ENCODE measurements at places on chromosomes 13 and 19.

DNA sequence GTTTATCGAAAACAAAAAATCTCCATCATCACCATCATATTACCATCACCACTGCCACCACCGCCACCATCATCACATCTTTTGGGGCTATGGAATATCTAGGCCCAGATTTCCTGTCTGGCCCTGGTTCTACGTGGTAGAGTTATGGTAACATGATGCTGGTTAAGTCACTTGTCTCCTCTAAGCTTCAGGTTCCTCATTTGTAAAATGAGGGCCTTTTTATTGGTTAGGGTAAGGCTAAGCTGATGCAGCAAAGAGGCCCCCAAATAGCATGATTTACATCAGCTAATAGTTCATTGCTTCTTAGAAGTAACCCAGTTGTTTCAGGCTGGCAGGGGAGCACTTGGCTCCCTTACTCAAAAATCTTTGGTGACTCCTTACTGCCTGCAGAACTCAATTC is 37.9 kb downstream of the PCDH8 start:
- DNase-seq = no peak

DNA sequence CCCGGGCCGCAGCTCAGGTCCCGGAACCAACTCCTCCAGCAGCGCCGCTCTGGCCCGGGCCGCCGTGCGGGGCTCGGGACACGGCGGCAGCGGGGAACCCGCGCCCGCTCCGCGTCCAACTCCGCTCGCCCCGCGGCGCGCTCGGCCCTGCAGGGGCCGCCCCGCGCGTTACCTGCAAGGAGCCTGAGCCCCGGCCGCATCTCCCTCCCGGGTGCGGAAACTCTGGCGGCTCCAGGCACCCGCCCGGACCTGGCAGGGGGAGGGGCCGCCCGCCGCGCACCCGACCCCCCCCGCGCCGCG is at the start of gene TMTC4:
Gene TMTC4 (minus strand): TSS at position 224 of the 300 bp plus-strand sequence. CDS start 4,433 bp downstream, outside the sequence.
- DNase-seq = no peak

- DNase-seq = no peak
Observed at GRCh38 chr13:52353193-52353592, 52.8 kb downstream of the THSD1 start.

- DNase-seq = no peak
Observed at GRCh38 chr13:68214691-68215415, 984.7 kb upstream of the PCDH9 start.

DNA sequence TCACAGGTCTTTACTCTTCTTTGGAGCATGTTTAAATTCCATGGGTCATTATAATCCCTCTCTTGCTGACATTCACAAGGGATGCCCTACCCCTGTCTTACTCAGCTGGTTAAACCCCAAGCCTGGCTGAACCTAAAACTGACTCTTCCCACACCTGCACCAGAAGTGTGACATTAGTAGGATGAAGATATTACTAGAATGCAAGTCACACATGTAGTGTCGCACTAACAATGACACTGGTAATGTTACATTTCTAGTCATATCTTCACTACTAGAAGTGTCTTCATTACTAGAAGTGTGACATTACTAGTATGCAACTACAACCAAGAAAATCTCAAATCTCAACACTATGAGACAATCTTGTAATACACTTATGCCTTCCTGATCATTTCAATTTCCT is 14.2 kb downstream of the ZAR1L start:
- DNase-seq = no peak

DNA sequence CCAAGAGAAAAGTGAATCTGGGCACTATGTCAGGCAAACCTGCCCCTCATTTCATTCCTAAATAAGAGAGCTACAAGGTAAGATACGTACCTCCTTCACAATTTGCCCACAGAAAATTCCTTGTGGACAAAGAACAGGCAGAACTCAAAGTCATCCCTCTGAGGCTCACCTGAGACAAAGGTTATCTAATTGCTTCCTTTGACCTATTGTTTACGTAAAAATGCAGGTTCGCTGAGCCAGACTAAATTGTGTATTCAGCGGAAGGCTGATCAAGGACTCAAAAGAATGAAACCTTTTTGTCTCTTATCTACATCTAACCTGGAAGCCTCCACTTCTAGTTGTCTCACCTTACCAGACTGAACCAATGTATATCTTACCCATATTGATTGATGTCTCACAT is 213.3 kb downstream of the POSTN start:
- no peak for DNase-seq

GRCh38 chr19:494171-495080 is 1.9 kb upstream of the MADCAM1 start:
- no peak for DNase-seq

GRCh38 chr13:98324105-98324504 is 147.0 kb upstream of the RNF113B start:
- no peak for DNase-seq

- DNase-seq = peak; percentile 85
Observed at GRCh38 chr13:29369060-29369743, 226.3 kb downstream of the SLC7A1 start.

GRCh38 chr19:5676772-5677105 is 3.6 kb downstream of the MICOS13 start:
- no peak for DNase-seq

DNA sequence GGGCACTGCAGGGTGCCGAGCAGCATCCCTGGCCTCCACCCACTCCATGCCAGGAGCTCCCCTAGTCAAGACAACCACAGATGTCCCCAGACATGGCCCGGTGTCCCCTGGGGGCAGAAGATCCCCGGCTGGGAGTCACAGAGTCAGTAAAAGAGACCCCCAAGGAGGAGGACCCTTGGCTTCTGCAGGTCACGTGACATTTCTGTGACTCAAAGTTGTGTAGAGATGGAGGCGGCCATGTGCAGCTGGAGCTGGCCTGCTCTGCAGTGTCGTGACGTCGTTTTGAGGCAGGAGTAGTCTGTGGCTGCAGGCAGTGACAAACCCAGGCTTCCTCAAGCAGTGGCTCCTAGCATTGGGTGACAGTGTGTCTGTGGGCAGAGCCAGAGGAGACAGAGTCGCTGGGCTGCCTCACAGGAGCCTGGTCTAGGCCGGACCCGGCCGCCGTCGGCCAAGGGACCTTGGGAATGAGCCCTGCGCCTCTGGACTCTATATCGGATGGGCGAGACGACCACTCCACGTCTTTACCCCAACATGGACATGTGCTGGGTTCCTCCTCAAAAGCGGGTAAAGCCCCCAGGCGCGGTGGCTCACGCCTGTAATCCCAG is 7.7 kb upstream of the DIRAS1 start:
- DNase-seq = no peak

GRCh38 chr13:42821437-42821836 is 40.1 kb downstream of the FAM216B start:
- no peak for DNase-seq

DNA sequence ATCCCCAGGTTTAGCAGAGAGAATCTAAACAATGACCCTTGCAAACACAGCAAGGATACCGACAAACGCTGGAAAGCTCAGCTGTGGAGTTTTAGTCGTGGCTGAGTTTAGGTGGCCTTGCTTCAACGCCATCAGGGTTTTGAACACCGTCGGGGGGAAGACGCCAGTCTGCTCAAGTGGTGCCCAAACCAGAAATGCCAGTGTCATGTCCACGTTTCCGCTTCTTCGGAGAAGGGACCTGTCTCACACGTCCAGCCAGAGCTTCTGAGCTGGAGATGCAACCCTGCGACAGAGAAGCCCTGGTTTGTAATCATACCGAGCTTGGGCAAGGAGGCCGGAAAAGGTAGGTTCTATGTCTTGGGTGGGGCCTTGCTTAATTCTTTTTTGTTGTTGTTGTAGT is 42.6 kb upstream of the ATP11A start:
- DNase-seq = no peak

- DNase-seq = no peak
Observed at GRCh38 chr13:84821261-84821660, 939.0 kb upstream of the SLITRK1 start.

GRCh38 chr13:88176231-88176630 is 505.1 kb downstream of the SLITRK5 start:
- no peak for DNase-seq

GRCh38 chr19:47518139-47518538 is 3.3 kb upstream of the NAPA start:
- no peak for DNase-seq

DNA sequence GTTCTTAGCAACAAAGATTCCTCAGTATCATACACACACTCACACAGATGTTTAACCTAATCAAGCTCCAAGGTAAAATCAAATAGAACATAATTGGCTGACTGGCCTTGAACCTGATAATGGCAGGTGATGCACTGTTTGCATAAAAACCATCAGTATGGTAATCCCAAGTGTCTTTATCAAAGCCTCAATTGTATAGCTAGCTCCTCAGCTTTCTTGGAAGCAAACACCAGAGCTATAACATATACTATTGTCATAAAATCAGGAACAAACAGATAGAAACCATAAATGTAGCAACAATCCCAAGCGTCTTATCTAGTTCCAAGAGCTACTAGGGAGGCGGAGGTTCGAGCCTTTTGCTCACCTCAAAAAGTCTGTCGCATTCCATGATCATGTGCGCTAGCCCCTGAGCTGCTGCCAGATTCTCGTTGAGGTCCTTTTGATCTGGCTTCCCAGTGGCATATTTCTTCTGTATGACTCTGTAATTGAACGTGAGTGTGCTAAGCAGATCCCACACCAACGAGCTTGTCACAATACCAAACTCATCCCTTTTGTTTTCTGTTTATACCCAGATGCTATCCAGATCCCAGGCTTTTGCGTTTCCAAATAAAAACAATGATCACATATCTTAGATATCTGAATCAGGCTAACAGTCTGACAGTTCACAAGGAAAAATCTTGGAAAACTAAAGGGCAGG is 95.3 kb downstream of the KL start:
- DNase-seq = no peak

DNA sequence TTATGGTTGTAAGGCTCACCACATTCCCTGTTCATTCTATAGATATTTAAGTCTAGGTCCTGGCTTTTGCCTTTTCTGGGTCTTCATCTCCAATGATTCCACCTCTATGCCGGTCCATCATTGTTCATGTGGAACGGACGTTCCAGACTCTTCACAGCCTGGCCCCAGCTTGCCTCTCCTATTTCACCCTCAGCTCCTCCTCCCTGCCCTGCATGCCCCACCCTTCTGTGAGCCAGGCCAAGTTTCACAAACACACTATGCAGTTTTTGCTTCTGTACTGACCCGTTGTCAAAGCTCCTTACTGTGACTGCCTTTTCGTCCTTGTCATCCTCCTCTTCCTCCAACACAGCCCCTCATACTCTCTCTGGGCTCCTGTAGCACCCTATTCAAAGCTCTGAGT is 31.3 kb downstream of the TEX26 start:
- no peak for DNase-seq

GRCh38 chr19:33947265-33947964 is 150.7 kb downstream of the KCTD15 start:
- no peak for DNase-seq

DNA sequence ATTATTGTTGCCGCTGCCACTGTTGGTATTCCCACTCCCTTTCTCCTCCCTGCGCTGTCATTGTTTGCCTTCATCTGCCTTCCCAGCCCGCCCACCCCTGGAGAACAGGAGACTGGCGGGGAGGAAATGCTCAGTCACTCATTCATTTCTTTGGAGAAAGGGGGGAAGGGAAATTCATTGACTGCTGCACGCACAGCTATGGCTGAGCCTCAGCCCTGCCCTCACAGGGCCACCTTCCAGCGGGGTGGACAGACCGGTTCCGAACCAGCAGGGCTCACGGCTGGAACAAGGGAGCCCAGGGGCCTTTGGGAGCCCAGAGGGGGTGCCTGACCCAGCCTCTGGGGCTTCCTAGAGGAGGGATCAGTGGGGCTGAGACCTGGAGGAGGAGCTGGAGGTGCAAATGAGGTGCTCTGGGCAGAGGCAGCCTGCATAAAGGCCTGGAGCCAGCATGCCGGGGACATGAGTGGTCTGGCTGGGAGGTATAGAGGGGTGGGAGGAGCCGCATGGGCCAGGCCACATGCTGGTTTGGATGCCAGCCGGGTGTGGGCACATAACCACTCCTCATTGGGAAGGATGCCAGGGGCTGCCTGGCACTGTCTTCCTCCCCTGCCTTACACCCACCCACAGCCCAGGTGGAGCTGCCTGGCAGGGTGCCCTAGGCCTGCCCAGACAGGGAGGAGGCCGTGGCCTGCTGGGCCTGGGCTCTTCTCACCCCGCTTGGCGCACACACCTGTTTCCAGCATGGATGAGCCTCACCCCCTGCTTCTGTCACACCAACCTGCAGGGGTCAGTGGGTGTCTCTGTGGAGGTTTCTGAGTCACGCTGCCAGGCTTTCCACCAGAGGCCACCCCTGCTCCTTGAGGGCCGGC is 26.8 kb downstream of the PPP5C start:
- peak; percentile 31 for DNase-seq

DNA sequence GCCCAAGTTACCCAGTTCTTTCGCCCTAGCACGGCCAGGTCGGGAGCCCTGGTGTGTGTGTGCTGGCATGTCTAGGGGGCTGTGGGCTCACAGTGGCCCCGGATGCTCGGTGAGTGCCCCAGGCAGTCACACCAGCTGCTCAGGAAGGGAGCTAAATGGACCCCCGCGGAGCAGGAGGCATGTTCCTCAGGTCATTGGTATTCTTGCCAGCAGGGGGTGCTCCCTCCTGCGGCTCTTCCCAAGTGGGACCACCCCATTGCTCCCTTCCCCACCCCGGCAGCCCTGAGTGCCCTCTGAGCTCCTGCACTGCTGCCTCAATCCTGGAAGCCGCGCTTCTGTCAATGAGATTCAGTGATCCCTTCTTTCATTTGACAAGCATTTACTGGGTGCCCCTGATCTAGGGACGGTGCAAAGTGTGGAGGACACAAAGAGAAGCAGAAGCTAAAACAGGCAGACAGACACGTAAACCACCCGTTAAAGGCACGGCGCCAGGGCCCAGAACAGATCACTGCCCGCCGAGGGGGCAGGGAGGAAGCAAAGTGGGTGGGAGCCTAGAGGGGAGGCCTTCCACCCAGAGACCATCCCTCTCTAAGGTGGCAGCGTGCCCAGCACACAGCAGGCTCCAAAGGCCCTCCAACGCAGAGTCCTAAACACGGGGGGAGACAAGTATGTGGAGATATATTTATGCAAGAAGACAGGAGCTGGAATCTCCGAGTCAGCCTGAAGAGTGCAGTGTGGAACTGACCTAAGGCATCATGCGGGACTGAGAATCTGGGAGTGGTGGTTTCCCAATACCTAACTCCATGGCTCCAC is 5.2 kb upstream of the ADPRHL1 start:
- no peak for DNase-seq

DNA sequence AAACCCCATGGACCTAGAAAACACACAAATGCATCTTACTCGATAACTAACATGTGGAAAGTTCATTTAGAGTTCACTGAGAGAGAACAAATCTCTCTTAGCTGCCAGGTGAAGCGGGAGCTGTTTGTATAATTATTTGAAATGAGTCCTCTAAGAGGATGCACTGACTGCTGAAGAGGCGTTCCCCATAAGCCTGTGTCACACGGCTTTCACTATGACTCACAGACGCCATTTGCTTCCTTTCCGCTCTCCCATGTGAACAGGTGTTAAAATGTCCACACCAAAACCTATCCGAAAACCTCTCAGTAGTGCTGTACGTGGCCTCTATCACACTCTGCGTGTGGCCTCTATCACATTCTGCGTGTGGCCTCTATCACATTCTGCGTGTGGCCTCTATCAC is 101.8 kb downstream of the SOX1 start:
- DNase-seq = no peak

- peak; percentile 52 for DNase-seq
Observed at GRCh38 chr19:13597640-13598039, 91.4 kb upstream of the CACNA1A start.

GRCh38 chr19:18300930-18301717 is 19.7 kb upstream of the JUND start:
- no peak for DNase-seq
